ENCODE measurements at places on chromosomes 2 and 18. TPM values are rescaled to one million over a fixed set of nuclear protein-coding genes. Genes with fewer than 3 reads are reported as not detected.

The GPR39 gene
- 9.9 TPM for total RNA-seq

The MROH2A gene
- not detected for total RNA-seq

The ARHGAP15 gene
- total RNA-seq, result not detected

The GALNT14 gene
- total RNA-seq, result 48.4 TPM

The VWA3B gene
- 0.26 TPM for total RNA-seq

The MYL12A gene
- 338 TPM for total RNA-seq

The EGR4 gene
- 0.31 TPM for total RNA-seq

The PRSS56 gene
- 0.14 TPM for total RNA-seq

The UGT1A8 gene
- not detected for total RNA-seq

The NT5C1B gene
- not detected for total RNA-seq

The REG3A gene
- total RNA-seq, result not detected

The ANKRD29 gene
- 9.7 TPM for total RNA-seq

The BOLL gene
- not detected for total RNA-seq

The CD226 gene
- total RNA-seq, result 0.07 TPM

The NHEJ1 gene
- 15.3 TPM for total RNA-seq

The PELI1 gene
- total RNA-seq, result 1.0 TPM

The CDH20 gene
- total RNA-seq, result not detected

The RTTN gene
- 5.2 TPM for total RNA-seq

The VWC2L gene
- not detected for total RNA-seq

The DUSP28 gene
- total RNA-seq, result 9.0 TPM
